ENCODE measurements at places on chromosomes 1 and 21.

DNA sequence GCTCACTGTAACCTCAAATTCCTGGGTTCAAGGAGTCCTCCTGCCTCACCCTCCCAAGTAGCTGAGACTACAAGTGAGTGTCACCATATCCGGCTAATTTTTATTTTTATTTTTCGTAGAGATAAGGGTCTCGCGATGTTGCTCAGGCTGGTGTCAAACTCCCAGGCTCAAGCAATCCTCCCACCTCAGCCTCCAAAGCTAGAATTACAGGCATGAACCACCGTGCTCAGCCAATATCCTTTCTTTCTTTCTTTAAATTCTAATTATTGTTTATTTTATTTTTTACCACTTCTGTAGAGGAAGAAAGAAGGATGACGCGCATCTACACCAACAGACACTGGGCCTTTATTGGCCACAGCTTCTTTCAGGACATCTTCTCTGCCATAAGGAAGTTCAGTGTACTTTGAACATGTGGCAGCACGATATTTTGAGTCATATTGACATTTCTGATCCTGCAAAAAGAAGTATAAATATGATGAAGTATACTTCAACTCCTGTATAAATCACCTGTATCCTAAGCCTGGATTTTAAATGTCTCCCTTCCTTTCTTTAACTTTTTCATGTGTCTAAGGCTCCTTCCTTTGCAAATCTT lies 15.8 kb downstream of the CTSS start:
- DNase-seq: no peak

- DNase-seq: no peak
Observed at GRCh38 chr1:31897526-31898100, 40.6 kb downstream of the PTP4A2 start.

DNA sequence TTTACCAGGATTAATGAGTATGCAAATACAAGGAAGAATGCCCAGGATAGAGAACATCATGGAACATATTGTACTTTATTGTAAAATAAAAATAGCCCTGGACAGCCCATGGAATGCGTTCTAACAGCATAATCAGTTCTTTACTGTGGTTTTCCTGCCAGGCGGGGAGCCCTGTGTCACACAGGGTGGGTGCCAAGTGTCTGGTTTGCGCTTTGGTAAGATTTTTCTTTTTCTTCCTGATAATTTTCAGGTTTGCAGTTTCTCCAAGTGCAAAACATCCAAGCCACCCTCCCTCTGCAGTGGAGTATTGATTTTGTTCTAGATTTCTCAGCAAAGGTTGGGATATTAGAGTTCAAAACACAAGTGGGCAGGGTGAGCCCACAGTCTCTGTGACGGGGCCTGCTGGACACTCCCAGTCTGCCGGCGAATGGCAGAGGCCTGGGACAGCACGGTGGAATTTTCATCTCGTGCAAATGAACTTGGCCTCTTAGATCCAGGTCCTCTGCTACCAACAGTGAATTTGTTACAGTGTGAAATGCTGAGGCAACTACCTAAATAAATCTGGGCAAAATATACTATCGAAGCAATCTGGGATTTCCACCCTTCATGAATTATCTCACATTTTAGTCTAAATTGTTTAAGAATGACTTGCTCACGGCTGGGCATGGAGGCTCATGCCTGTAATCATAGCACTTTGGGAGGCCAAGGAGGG lies 15.6 kb upstream of the KCNJ15 start:
- no peak for DNase-seq

GRCh38 chr1:28374297-28374696 lies 4.8 kb downstream of the PHACTR4 start:
- no peak for DNase-seq

DNA sequence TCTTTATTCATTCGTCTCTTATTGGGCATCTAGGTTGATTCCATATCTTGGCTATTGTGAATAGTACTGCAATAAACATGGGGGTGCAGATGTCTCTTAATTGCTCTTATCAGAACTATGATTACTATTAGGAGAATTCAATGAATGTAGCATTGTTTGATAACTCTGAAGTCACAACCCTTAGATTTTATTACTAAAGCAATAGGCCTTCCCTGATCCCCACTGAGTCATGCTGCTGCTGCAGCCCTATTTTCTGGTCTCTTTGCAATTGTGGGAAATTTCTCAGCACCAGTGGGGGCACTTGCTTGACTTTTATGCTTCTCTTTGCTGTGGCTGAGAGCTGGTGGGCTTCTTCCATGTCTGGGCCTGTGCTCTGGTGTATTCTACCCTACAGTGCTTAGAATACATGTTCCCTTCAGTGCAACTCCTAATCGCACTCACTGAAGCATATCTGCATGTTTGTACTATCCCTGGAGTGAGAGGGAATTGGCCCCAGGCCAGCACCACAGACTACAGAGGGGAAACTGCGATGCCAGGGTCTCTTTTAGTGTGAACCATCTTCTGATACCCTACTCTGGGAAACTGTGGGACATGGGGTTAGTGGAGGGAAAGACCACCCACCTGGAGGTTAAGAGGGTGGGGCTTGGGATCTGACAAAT lies 52.2 kb upstream of the ROR1 start:
- DNase-seq: no peak

DNA sequence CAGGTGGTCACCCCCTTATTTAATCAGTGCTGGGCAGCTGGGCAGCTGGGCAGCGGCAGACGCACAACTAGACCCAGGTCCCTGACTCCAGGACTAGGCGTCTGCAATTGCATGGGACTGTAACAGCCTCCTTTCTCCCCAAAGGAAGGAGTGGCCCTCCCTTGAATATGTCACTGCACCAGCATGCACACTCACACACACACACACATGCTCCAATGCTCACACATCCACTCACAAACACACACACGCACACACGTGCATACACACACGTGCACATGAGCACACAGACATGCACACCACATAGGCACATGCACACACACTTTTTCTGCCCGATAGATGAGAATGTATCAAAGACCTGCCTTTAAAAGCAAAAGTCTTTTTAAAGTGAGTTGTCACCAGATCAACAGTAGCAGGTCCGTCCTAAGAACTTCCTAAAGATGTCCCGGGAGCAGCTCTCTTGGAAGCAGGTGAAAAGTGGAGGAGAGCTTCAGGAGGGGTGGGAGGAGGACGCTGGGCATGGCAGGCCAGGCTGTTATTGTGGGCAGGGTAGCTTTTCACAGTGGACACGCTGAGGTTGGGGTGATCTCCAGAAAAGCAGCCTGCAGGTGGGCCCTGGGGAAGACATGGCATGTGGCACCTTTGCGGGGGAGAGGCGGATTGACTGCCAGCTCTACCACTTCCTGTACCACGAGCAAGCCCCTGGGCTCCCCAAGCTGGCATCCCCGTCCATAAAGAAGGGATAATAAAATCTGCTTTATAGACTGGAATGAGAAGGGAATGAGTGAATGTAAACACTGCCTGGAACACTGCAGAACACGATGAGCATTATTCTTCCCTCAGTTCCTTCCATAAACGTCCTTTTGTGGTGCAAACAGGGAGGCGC lies 1.7 kb downstream of the PDE9A start:
- peak; percentile 54 for DNase-seq

DNA sequence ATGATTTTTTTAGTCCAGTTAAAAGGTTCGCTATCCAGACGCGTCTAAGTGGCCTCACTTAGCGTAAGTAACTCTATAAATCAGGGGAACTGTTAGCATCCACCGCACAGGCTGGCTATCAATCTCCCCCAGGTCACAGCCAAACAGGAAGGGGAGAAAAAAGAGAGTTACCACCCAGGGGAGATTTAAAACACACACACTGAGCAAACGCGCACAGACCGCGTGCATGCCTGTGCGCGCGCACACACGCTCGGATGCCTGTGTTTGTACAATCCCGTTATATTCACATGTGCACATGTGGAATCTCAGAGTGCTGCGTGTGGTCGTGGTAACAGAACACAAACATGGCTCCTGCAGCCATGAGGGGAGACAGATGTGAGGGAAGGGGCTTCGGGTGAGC lies 125.4 kb downstream of the CASZ1 start:
- no peak for DNase-seq

- no peak for DNase-seq
Observed at GRCh38 chr1:226656601-226657277, 82.3 kb downstream of the ITPKB start.

- no peak for DNase-seq
Observed at GRCh38 chr1:32045772-32046171, 27.0 kb upstream of the TMEM39B start.

DNA sequence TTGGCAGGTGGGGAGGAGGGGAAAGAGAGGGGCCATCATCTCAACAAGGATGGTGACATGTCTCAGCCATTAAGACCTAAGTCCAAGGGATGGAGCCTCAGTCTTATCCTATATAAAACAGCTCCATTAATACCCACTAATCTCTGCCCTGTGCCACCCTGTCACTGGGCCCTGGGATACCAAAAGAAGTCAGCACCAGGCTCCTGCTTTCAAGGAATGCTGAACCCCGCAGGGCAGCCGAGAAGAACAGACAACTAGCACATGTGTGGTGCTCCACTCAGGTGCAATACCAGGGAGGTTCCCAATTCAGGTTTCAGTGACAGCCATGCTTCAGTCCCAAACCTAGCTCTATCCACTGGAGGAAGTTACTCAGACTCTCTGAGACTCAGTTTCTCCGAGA lies 128.4 kb downstream of the GRIK3 start:
- DNase-seq: no peak

GRCh38 chr1:230267338-230268065 lies 158.6 kb downstream of the PGBD5 start:
- no peak for DNase-seq
